Stimulated activated CD4-positive, alpha-beta T cell treated with anti-CD3 and anti-CD28 coated beads, Interleukin-15, amount 100 ng/mL, for 1 hour (primary cell): ENCODE measurements at places on chromosomes 7 and 10.

DNA sequence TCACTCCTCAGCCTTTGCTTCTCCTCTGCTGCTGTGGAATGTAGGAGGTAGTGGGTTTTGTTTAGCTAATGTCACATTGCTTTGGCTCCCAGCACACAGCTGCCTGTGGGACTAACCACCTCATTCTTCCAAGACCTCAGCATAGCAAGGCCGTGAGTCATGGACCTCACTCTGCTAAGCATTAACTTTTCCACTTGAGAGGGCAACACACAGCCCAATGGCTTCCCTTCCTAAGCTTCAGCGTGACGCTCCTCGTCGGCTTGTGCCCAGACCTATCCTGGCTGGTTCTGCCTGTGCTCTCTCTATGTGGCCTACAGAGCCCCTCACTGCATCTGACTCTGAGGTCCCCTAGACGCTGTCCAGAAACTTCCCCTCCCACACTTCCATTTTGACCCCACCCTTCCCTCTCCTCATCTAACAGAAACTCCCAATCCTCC, 23.3 kb downstream of the MYOF start:
- DNase-seq: no peak

GRCh38 chr10:48214716-48215485, 59.6 kb downstream of the FRMPD2 start:
- DNase-seq: no peak

DNA sequence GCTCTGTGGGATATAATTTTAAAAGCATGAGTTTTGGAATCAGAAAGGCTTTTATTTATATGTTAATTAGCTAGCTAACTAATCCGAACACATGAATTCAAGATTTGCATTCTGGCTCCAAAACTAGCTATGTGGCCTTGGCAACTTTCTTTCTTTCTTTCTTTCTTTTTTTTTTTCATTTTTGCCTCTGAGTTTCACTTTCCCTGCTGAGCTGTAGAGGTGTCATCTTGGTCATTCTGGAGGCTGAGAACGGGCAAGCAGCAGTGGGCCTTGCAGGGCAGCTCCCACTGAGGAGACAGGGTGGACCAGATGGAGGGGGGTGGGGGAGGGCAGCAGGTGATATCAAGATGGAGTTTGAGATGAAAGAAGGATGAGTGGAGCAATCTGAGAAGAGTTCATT, 24.8 kb upstream of the SFMBT2 start:
- no peak for DNase-seq

DNA sequence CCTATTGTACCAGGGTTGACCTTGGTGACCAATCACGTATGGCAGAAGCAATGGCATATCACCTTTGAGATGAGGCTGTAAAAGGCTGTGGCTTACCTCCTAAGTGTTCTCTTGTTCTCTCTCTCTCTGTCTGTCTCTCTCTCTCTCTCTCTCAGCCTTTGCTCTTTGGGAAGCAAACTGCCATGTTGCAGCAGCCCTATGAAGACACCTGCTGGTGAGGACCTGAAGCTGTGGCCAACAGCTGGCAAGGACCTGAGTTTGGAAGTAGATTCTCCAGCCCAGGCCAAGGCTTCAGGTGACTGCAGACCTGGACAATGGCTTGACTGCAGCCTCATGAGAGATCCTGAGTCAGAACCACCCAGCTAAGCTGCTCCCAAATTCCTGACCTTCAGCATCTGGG, 161.4 kb downstream of the GPAM start:
- no peak for DNase-seq

- DNase-seq: no peak
These were observed 36.7 kb downstream of the IRF5 start for GRCh38 chr7:128974241-128974934.
